ENCODE measurements at places on chromosomes 12 and 14. TPM values are rescaled to one million over a fixed set of nuclear protein-coding genes. Genes with fewer than 3 reads are reported as not detected.

The PTHLH gene
- polyA plus RNA-seq: 0.99 TPM

The IAPP gene
- not detected for polyA plus RNA-seq

The PTPN21 gene
- polyA plus RNA-seq: 9.2 TPM

DNA sequence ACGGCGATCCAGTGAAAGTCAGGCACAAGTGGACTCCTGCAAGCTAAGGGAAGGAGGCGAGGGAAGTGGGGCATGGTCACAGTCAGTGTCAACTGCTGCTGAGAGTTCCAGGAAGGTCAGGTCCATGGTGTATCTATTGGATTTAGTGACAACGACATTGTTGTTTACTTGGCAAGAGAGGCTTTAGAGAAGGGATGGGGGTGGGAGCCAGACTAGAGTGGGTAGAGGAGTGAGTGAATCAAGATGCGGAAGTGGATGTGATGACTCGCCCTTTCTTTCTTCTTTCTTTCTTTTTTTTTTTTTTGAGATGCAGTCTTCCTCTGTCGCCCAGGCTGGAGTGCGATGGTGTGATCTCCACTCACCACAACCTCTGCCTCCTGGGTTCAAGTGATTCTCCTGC is 12.5 kb downstream of the P2RX7 start:
- peak; percentile 34 for DNase-seq

- no peak for DNase-seq
These were observed 113.1 kb downstream of the TRAFD1 start for GRCh38 chr12:112238441-112238840.

DNA sequence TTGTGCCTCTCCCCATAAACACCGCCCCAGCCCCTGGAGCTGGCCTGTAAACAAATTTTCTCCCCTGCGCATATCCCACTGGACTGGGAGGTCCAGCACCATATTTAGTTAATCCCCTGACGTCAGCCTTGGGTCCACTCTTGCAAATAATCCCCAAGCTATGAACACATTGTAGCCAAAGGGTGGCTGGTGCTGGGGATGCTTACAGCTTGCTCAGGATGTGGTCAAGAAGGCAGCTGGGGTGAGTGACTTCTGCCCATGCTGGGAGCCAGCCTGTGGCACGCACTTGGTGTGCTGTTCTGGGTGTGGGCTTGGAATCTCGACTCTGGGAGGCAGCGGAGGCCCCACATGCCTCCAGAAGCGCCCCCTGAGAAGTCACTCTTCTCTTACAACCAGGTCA is 32.1 kb downstream of the CMKLR1 start:
- no peak for DNase-seq

DNA sequence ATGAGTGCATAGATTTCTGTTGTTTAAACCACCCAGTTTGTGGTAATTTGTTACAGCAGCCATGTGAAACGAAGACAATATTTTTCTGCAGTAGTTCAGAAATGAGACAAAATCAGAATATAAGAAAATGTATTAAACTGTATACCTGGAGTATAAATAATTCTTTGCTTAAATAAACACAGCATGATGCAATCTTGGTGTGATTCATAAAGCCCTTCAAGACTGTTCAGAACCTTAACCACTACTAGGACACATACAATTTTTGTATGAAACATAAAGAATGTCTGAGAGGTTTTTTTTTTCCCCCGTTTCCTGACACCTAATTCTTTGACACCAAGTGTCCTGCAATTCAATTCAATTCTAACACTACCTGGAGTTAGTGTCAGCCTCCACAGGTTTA is 10.5 kb downstream of the C12orf75 start:
- no peak for DNase-seq

- DNase-seq: peak; percentile 28
These were observed 10.5 kb upstream of the ZDHHC22 start for GRCh38 chr14:77151918-77152588.

- DNase-seq: peak; percentile 67
These were observed 9.2 kb upstream of the INF2 start for GRCh38 chr14:104680056-104680805.

GRCh38 chr12:49465132-49465531 is 73.7 kb upstream of the KCNH3 start:
- DNase-seq: no peak

- DNase-seq: peak; percentile 75
These were observed 490 bp downstream of the SOS2 start for GRCh38 chr14:50230701-50231474.

DNA sequence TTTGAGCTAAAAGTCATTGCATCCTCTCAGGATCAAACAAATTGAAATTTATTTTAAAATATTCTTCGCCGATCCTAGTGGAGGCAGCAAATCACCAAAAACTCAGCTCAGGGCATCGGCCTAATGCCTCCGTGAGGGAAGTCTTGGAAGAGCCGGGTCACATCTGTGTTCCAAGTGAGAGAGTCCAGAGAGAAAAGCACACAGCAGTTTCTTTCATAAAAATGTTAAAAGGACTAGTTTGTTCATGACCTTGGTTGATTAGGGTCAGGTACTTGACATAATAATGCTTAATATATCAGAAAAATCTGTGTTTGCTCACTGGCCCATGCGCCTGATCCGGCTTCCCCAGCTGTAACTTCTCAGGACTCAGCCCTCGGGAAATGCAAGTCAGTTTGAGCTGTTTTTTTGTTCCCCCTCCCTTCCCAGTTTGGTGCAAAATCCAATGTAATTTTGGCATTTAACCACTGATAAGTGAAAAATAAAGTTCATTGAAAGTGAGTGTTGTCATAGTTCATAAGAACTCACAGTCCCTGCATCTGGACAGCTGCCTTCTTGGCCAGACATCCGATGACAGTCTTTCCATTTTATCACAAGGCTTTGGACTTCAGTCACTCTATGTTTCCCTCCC is 161.7 kb downstream of the CAND1 start:
- no peak for DNase-seq

Data from endothelial cell of umbilical vein (primary cell).